ENCODE measurements at places on chromosomes 7 and 10.

GRCh38 chr10:75902816-75903215, 471.4 kb downstream of the LRMDA start:
- no peak for DNase-seq

DNA sequence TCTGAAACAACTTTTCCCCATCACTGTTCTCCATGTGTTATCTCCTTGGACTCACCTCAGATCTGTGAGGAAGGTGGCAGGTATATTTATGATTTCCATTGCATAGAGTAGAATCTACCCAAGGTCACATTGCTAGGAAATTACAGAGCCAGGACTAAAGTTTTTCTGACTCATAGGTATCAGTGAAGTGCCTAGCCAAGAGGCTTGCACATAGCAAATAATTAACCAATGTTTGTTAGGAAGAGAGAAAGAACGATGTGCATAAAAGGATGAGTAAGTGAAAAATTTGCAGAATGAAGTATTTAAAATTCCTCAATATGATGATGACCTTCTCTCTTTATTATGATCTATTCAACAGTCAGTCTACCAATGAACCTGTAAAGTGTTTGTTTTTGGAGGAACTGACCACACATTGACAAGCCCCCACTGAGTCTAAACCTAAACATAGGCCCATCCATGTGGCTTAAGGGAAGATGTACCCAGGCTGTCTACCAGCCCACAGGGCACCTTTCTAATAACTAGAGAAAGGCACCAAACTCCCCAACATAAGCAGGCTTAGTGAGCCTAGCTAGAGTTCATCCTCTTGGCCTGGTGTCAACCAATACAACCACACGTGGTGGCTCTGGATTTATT, 252.9 kb upstream of the ZMIZ1 start:
- DNase-seq, result no peak

DNA sequence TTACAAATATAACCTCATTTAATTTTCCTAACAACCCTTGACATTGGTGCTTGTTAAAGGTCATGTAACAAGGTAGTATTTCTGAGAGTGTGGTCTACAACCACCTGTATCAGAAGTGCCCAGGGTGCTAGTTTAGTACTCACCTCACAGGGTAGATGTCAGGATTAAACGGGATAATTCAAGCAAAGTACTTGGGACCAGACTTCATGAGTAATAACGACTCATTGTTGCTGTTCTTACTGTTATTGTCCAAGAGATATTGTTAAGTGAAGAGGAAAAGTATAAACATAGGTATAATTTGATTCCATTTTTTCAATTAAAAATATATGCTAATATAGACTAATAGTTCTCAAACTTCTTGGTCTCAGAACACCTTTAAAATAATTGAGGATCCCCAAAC, 179.3 kb downstream of the WNT2 start:
- DNase-seq, result no peak

GRCh38 chr10:78763651-78764395, 304.9 kb upstream of the ZMIZ1 start:
- no peak for DNase-seq

- no peak for DNase-seq
These were observed 65.7 kb downstream of the CUZD1 start for GRCh38 chr10:122779924-122780323.

DNA sequence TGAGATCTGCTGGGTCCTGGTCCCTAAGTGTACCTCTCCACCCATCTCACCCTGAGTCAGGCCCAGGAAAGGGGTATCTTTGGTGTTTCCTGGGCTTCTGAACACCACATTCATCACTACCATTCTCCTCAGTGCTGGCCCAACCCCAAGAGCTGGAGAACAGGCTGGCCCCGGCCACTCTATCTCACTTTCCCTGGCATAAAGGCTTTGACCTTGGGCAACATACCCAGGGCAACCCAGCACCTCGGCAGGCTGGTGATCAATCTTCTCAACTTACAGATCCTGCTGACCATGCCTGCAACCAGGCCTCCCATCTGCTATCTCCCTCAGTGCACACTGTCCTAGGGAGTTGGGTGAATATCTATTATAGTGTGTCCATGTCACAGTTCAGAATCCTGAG, 2.1 kb downstream of the VSIR start:
- peak; percentile 24 for DNase-seq

DNA sequence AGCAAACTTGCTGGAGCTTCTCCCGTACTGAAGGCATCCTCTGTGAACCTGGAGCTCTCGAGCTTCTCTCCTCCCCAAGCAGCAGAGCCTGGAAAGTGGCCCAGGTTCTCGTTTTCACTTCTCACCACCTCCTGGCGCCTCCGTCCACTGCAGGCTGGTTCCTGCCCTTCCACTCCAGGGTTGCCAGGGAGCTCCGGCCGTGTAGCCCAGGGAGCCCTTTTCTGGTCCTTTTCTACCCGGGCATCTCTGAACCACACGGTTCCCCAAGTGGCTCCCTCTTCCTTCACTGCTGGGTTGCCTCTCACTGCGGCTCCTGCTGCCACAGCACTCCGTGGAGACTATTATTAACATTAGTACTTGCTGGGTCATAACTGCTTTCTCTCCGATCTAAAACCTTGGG, 208.6 kb upstream of the PPP2R2D start:
- DNase-seq, result no peak

DNA sequence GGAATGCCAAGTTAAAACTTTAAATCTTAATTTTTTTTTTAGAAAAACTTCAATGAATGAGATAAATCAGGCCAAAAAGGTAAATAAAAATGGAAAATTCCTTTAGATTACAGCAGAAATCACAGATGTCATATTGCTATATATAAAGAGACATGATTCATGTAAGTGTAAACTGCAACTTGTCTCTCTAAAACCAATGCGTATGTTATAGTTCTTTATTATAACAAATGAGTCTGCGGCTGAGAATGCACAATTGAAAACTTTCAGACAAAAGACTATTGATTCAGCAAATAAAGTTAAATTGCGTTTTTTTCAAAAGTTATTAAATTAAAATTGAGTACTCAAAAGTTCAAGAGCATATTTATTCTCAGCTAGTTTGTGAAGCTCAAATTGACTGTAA, 425.3 kb downstream of the PARD3 start:
- no peak for DNase-seq

DNA sequence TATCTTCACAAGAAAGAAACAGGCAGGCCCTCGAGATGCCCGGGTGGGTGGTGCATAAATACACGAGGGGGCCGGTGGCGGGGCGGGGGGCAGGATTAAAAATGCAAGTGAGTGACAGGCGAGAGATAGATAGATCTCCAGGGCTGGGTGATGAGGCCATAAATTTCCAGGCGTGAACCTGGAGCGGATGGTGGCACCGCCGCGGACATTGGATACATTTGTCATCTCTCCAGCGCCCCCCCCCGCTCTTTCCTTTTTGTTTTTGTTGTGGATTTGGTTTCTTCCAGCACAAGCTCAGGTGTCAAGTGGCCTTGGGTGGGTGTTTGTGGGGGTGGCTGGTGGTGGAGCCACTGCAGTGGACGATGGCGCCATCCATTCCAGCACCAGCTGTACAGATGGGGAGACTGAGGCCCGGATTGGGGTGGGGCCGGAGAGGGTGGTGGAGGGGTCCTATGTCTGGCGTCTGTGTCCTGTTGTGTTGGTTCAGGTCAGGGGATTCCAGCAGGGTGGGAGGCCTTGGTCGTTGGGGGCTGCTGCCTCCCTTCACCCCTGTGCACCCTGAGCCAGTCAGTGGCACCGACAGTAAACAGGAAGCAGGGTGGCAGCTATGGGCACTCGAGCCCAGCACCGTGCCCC, 2.9 kb downstream of the ELFN1 start:
- no peak for DNase-seq

DNA sequence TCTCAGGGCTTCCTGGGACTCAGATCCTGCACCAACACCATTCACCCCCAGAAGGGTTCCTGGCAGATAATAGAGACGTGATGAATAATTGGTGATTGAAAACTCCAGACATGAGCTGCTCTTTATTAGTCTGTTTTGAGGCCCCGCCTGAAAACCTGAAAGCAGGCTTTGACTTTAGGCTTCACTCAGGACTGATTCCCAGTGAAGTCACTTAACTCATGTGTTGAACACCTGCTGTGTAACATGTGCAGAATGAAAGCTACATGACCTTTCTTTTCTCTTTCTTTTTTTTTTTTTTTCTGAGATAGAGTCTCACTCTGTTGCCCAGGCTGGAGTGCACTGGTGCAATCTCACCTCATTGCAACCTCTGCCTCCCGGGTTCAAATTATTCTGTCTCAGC, 8.9 kb downstream of the SPACDR start:
- DNase-seq, result no peak

DNA sequence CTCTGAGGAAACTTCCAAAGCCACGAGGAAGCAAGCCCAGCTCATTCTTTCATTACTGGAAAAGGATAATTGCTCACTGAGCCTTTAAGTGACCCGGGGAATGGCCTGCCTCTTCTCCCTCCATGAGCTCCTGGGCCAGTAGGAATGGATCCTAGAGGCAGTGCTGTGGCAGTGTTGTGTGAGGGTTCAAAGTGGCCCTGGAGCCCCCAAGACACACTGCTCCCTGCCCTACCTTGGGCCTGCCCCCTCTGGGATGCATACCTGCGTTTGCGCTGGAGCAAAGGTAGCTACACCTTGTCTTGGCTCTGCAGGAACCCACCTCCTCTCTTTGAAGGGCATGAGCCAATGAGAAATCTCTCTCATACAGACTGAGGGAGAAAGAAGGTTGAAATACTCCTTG, 115.8 kb upstream of the ANLN start:
- DNase-seq, result no peak

- DNase-seq, result no peak
These were observed 1.4 kb downstream of the ZMIZ1 start for GRCh38 chr10:79070081-79070605.

- no peak for DNase-seq
These were observed 35.4 kb upstream of the KNDC1 start for GRCh38 chr10:133124357-133125211.

GRCh38 chr7:119711104-119711503, 561.9 kb upstream of the KCND2 start:
- DNase-seq, result no peak

- DNase-seq, result no peak
These were observed 147.3 kb downstream of the ZEB1 start for GRCh38 chr10:31466313-31466712.

- DNase-seq, result no peak
These were observed 182.8 kb downstream of the RTKN2 start for GRCh38 chr10:62085821-62086220.

DNA sequence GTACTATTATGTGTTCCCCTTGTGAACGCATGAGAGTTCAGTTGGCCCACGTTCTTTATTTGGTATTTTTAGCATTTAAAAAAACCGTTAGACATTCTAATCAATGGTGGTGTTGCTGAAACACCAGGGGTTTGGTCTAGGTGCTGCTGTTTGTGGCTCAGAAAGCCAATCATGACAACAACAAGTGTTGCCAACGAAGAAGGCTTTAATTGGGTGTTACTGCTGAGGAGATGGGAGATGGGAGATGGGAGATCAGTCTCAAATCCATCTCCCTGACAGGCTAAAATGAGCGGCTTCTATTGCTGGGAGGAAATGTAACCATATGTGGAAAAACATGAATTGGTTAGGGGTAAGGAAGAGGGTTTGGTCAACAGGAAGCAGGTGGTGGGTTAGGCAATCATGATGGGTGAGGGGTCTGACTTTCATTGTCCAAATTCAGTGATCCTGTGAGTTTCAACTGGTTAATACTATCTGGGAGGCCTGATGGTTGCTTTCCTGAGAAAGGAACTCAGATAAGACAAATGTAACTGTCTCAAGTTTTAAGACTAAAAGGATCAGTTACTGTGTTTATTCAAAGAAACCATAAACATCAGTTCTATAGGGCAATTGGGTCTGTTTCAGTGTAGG, 4.6 kb upstream of the ZNF425 start:
- DNase-seq, result no peak

DNA sequence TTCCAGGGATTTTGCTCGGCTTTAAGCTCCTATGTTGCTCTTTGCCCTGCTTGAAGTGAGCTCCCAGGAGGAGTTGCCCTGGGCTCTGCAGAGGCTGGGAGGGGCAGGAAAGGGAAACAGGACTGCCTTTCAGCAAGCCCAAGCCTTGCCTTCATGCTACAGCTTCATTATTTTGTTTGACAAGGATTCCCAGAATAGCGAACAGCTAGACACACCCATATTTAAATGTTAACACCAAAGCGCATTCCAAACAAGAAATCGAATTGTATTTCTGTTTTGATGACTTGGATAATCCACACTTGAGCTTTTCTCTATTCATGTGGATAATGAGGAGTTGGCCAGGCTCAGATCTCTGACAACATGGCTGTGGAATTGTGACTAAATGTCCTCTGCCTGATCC, 6.3 kb downstream of the KIAA1217 start:
- no peak for DNase-seq

GRCh38 chr10:5958675-5959074, 18.7 kb downstream of the IL15RA start:
- no peak for DNase-seq

DNA sequence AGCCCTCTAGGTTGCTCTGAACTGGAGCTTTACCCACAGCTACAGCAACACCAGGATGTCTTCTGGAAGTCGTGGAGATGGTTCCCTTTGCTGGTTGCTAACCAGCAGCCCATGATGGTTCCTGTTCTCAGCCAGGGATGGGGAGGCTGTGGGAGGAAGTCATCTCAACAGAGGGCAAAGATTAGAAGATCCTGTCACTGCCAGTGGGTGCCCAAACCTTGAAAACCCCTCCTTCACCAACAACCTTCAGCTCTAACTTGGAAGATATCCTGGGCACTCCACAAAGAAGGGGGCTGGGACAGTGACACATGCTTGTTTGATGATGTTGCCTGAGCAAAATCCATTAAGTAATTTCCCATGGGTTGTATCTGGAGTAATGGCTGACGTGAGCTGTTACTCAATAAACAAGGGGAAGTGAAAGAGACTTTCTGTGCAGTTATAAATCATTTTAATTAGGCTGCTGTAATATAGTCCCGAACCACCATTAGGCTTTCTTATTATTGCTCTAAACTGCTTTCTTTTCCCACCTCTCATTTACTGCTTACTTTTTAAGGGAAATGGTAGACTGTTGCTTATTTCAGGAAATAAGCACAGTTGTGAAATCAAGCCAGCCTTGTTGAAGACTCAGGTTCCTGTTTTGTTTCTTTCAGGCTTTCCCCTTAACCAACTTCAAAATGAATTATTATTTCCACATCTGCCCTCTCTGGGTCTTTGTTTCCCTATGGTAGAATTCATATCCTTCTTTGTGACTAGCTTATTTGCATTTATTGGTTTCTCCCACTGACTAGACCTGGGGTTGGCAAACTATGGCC, 124.8 kb downstream of the PPP1R17 start:
- DNase-seq, result no peak

GRCh38 chr7:55481155-55481554, 91.1 kb downstream of the VOPP1 start:
- DNase-seq, result no peak

DNA sequence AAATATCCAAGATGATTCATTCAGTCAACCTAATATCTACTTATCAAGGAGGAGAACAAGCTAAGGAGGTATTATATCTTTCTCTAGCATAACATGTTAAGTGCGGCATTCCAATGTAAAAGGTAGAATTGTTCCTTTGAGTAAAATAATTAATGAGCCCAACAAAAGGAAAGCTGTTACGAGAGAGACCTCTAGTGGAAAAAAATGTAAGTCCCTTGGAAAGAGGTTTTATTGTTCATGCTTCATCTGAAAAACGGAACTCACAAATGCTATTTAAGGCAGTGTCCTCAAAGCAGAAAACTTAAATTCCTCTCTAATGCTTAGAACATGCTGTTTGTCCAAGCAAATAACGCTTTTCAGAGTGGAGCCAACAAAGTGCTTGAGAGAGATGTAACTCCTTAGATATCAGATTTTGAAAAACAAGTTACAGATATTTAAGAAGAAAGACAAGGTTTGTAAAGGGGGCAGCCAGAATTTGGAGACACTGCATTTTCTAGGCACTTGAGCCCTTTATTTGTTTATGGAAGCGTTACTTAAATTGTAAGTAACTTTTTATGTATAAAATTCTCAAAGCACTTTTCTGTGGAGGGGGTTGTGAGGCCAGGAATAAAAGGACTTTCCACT, 119.9 kb downstream of the TFEC start:
- DNase-seq, result no peak

Data from CD4-positive, alpha-beta T cell treated with Interleukin-17A for 4 hours (primary cell).